GM12864 (cell line): ENCODE measurements at places on chromosomes 7 and 10.

- no peak for DNase-seq
Measured at GRCh38 chr10:17771017-17771416, 19.0 kb downstream of the TMEM236 start.

DNA sequence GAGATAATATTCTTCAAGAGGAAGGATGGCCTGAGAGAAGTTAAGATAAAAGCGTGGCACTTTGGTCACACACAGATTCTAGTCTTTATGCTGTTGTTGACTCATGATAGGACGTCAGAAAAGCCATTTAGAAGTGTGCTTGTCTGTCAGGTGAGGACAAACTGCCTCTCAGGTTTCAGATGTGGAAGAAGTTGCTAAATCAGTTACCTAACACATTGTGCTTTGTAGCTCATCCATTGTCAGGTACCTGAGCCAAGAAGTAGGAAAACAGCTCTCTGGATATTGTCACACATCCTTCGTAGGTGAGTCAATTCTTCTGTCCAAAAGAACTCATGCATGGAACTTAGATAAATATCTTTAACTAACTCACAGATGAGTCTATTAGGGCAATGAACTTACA is 49.5 kb upstream of the PHYHIPL start:
- DNase-seq, result no peak

DNA sequence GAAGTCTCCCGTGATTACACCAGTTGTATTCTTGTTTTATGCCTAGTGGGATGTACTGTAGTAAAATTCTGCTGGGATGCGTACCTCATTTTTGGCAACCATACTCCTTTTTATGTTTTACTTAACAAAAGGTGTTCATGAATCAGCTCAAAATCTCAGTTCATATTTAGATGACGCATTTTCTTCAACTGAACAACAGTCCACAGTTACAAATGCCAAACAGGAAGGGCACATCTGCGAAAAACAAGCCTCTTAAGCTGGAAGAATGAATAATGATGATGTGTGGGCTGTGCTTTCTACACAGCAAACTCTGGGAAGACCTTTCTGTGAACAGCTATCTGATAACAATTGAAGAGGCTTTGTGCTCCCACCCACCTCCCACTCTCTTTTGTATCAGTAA is 68.4 kb upstream of the NRBF2 start:
- no peak for DNase-seq

- no peak for DNase-seq
Measured at GRCh38 chr10:112177247-112177646, 6.3 kb downstream of the GPAM start.

- no peak for DNase-seq
Measured at GRCh38 chr10:112698818-112699164, 251.3 kb upstream of the TCF7L2 start.

- DNase-seq, result no peak
Measured at GRCh38 chr10:116300542-116300941, 23.7 kb upstream of the CCDC172 start.

- DNase-seq, result no peak
Measured at GRCh38 chr7:84009782-84010181, 184.8 kb downstream of the SEMA3A start.

GRCh38 chr7:69663911-69664832 is 65.9 kb downstream of the AUTS2 start:
- no peak for DNase-seq

DNA sequence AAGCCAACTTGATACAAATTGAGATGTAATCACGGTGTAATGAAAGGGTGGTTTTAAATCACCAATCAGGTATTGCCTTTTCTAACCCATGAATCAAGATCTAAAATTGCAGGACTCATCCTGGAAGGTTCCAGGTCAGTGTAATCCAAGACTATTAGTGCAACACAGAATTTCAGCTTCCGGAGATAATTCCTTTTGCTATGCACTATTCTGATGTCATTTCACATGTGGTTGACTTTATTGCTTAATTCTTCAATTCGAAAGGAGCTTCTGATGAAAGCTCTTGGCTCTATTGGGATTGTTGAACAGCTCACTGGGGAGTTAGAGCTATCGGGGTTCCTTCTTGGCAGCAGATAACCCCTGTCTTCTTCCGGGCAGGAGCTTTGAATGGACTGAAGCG is 147.4 kb upstream of the INSYN2A start:
- DNase-seq, result no peak

GRCh38 chr7:66629222-66630062 is 761 bp downstream of the KCTD7 start:
- DNase-seq, result no peak
